Activated T-cell treated with anti-CD3 and anti-CD28 coated beads, Interleukin-2, amount 50 U/mL, for 24 hours (primary cell): ENCODE measurements at places on chromosomes 6 and 20.

DNA sequence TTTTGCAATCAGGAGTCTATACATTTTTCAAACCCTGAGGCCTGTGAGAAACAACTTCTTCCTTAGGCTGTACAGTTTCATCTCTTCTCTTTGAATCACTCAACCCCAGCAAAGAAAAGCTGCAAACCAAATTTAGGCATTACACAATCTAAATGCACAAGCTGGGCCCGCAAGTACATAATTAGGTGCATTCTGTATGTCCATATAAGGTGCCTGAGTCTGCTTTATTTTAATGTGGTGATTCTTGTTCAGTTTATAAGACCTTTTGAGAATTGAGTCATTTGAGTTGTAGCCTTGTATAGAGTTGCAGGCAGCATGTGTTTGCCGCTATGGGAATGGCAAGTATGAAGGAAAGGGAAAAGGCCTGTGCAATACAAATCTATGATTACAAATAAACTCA lies 709.6 kb upstream of the MARCKS start:
- DNase-seq: no peak

DNA sequence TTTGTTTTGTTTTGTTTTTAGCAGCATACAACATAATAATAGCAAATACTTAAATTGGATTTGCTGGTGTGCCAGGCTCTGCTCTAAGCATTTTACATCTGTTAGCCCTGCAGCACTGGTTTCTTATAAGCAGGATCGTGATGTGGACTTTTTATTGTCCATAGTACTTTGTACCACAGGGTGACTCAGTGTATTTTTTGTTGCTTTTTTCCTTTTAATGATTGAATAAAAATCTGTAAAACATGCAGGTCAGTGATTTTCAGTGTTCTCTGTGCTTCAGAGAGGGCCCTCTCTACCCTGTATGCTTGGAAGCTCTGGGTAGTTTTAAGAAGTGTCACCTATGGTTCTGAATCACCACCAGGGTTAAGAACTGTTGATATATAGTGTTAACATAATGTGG lies 4.0 kb downstream of the NT5DC1 start:
- DNase-seq: no peak

DNA sequence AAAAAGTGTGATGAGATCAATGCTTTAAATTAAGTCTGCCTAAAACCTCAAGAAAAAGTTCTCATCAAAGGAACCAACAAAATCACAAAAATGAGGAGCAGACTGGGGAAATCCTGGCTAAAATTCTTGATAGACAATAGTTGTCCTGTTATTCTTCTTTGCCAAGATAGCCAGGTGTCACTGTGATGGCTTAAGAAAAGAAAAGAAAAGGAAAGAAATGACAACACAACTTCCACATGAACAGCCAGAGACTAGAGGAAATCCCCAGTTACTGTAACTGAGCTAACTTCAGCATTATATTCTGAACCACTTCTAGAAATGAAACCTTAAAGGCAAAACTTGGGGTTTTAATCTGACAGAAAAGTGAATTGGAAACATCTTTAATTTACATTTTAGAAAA lies 129.6 kb downstream of the CD24 start:
- DNase-seq: no peak

DNA sequence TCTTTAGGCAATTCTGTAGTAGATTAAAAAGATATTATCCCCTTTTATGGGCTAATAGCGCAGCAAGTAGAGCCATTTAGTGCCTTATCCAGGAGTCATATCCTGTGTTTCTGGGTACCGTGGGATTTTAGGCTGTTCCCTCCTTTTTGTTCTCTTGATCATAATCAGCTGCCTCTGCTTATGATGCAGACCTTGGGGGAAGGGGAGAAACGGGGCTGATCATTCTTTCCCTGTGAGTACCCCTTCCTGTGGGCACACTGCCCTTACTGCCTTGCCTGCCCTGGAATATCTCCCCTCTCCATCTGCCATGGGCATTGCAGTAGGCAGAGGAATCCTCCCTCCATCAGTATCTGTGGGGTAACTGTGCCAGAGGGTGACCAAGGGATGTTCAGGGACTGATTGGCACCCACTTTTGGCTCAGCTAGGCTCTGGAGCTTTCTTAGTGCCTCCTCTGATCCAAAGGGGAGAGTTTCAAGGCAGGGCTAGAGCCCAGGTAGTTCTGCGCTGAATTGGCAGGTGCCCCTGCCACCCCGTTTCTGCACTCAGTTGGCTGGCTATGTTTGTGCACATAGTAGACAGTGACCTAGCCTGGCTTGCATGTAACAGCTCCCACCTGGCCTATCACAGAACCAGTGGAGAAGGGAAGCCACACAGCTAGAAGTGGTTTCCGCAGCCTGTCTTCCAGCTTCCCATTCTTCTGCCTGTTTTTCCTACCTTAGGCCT lies 103.3 kb downstream of the FIG4 start:
- DNase-seq: no peak

DNA sequence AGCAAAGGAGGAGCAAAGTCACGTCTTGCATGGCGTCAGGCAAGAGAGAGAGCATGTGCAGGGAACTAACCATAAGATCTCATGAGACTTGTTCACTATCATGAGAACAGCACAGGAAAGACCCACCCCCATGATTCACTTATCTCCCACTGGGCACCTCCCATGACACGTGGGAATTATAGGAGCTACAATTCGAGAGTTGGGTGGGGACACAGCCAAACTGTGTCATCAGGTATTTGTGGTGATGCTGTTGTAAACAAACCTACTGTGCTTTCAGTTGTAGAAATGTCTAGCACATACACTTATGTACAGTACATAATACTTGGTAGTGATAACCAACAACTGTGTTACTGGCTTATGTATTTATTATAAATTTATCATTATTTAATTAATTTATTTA lies 128.3 kb downstream of the UTRN start:
- DNase-seq: no peak

- no peak for DNase-seq
These were observed 433.2 kb downstream of the CD83 start for GRCh38 chr6:14550822-14551221.

- DNase-seq: no peak
These were observed 31.8 kb downstream of the ACSS1 start for GRCh38 chr20:25025986-25026605.

DNA sequence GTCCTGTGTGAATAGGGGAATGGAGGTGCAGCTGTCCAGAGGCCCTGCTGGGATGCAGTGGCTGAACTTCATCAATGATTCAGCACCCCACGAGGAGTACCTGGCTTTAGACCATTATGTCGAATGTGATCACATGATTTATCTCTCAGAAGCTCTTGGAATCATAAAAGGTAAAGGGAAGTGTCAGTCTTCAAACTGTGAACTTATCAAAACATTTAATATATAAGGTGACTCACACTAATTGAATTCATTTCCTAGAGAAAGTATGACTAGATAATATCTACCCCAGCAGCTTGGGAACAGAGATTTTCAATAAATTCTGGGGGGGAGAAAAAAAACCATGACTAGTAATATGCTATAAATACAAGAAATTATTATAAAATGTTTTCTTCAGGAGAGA lies 29.5 kb downstream of the ALDH8A1 start:
- DNase-seq: no peak

DNA sequence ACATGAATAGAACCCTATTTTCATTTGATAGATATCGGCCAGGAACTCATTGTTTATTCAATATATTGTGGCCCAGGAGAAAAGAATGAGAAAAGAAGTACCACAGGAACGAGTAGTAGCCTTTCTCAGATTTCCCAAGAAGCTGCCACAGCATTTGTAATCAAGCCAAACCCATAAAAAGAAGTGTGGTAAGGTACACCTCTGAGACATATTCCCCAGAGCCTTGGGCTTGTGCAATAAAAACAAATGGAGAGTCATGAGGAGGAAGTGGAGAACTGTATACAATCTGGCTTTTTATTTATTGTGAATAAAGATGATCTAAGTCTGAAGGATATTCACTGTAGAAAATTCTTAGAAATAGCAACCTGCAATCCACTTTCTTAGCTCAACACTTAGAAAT lies 36.7 kb downstream of the KIF6 start:
- DNase-seq: no peak

- no peak for DNase-seq
These were observed 39.9 kb upstream of the PRDM1 start for GRCh38 chr6:106046116-106046853.

GRCh38 chr20:20609522-20609921 lies 102.9 kb downstream of the RALGAPA2 start:
- no peak for DNase-seq

DNA sequence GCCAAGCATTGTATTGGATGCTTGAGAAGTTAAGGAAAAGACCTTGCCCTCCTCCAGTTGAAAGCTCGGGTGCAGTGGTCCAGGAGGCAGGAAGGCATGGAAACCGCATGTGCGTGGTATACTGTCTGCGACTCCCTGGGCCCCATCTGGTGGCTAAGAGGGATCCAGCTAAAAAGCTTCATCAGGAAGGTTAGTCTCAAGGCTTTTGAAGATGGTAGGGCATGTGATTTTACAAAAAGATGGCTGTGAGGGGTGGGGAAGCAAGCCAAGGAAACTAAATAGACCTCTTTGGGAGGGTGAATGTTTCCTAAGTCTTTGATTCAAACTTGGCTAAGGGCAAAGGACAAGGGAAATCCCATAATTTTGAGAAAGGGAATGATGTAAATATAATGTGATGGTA lies 109.1 kb upstream of the TIAM2 start:
- DNase-seq: no peak

GRCh38 chr6:18081025-18081668 lies 41.3 kb downstream of the NHLRC1 start:
- no peak for DNase-seq

GRCh38 chr6:82951935-82952334 lies 113.7 kb downstream of the UBE3D start:
- DNase-seq: no peak

DNA sequence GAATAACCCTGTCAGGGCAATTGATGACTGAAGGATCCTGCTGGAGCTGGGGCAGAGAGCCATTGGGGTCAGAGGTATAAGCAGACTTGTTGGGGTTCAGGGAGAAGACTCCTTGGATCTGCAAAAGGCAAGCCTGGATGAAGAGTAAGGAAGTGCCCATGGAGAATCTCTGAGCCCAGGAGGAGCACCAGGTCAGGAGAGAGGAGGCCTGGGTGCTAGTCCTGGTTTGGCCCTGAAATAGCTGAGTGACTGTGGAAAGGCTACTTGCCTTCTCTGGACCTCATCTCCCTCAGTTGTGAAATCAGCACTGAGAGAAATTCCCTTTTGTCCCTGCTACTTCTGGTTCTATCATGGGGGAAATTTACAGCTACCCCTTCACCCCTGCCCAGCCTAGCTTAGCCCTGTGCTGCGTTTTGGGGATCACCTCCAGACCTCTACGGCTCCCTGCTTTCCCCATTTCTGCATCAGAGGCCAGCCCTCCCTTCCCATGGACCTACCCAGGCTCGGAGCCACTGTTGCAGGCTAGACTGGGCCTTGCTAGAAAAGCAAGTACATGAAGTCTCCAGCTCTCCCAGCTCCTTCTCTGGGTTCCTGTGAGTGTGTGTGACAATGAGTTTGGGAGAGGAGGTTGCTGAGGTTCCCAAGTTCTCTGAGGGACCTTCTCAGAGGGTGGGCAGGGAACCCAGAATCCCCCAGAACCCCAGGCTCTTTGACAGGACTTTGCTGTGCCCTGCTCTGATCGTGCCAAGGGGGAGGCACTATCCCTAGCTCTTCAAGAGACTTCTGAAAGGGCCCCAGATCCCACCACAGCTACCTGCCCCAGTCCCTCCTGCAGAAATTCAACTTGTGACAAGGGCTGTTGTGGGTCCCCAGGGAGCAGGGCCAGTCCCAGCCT lies 2.3 kb upstream of the NCR2 start:
- no peak for DNase-seq

GRCh38 chr20:25230166-25230831 lies 17.6 kb upstream of the PYGB start:
- DNase-seq: no peak
